ENCODE measurements at places on chromosomes 4 and X.

DNA sequence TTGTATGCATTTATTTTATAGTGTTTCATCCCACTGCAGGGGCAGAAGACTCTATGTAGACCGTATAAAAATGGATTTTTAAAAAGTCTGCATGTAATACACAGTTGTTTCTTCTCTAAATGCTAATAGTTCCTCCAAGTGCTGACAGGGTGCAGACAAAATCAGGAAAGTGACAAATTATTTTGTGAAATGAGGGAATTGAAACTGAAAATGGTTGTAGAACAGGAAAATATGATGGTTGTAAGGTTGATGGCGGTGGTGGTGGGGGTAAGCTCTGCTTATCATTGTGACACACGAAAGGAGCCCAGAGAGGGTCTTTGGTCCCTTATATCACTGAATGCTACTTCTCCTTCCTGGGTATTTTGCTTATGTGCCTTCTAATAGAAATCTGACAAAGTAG lies 4.3 kb downstream of the IL15 start:
- DNase-seq = no peak

DNA sequence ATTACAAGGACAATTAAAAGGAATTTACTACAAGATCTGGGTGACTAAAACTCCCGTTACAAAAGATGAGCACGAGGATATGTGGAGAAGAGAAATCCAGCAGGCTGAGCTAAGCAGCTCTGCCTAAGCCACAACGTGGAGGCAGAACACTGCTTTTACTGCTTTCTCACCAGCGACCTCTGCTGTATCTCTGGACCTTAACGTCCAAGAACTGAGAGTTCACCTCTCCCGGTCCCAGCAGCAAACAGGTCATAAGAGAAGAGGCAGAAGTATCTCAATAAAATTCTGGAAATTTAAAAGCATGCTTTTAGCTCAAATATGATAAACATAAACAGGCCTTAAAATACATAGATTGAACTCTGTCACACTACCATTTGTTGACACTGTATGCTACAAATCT lies 81.0 kb downstream of the ADGRA3 start:
- peak; percentile 88 for DNase-seq

GRCh38 chrX:9938516-9938915 lies 28.6 kb upstream of the CLDN34 start:
- no peak for DNase-seq

- peak; percentile 70 for DNase-seq
Observed at GRCh38 chr4:101020956-101021355, 326.4 kb downstream of the PPP3CA start.

DNA sequence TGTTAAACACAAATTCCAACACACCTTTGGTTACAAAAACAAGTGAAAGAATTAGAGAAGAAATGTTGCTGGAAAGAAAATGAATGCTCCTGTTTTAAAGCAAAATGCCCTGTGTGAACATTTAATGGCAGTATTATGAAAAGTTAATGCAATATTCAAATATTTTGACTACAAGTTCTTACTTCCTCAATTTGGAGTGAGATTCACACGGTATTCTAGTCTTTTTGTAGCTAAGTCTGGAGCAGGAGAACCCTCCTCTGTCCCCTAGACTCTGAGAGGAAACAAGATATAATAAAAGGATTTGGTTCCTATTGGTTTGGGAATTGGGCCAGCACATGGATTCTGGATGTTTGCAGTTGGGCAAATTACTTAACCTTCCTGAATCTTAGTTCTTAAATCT lies 12.7 kb downstream of the MAD2L1 start:
- DNase-seq = no peak

- no peak for DNase-seq
Observed at GRCh38 chrX:115696939-115697338, 136.0 kb downstream of the PLS3 start.

Measured in mesendoderm (in vitro differentiated cells).